ENCODE measurements at places on chromosomes 3 and 15.
A peak's percentile ranks its signal among the peaks of the same experiment; 100 is the strongest.

- peak; percentile 90 for DNase-seq
Measured at GRCh38 chr15:39135989-39136388, 444.9 kb upstream of the THBS1 start.

DNA sequence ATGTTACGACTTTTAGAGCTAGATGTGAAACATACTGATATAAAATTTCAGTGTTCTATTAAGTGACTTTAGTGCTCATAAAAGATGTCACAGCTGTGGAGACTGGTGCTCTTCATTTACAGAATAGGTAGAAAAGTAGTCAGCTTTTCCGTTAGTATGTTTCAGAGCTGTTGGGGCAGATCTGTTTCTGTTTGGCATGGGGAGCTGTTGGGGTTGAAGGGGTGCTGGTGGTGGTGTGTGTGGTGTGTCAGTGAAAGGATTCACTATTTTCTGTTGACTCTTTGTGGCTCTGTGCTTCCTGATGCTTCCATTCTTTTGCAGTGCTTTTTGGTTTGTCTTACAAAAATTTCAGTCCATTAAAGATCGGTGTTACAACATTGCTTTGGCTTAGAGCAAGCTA, 3.2 kb downstream of the UBE2E2 start:
- DNase-seq = no peak

GRCh38 chr15:36364377-36364776, 215.0 kb upstream of the CDIN1 start:
- DNase-seq = no peak

GRCh38 chr3:52039846-52040245, 16.5 kb downstream of the DUSP7 start:
- DNase-seq = peak; percentile 29

DNA sequence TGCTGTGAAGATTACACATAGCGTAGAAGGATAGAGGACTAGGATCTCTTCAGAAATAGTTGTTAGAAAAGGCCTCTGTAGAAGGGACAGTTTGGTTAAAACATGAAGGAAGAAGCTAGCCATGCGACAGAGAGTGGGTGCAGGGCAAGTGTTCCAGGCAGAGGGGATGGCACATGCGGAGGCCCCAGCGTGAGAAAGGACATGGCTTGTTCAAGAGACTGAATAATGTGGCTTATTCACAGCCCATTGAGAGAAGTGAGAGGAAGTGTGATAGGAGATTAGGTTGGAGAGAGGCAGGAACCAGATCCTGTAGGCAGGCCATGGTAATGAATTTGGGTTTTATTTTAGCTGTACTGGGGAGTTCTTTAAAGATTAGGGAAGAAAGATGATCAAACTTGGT, 56.4 kb downstream of the NEO1 start:
- DNase-seq = no peak

GRCh38 chr3:51559411-51559888, 20.9 kb downstream of the RAD54L2 start:
- DNase-seq = peak; percentile 82

GRCh38 chr3:196792771-196793170, 53.1 kb downstream of the PAK2 start:
- DNase-seq = peak; percentile 41

- no peak for DNase-seq
Measured at GRCh38 chr3:122553171-122553570, 10.9 kb downstream of the PARP9 start.

DNA sequence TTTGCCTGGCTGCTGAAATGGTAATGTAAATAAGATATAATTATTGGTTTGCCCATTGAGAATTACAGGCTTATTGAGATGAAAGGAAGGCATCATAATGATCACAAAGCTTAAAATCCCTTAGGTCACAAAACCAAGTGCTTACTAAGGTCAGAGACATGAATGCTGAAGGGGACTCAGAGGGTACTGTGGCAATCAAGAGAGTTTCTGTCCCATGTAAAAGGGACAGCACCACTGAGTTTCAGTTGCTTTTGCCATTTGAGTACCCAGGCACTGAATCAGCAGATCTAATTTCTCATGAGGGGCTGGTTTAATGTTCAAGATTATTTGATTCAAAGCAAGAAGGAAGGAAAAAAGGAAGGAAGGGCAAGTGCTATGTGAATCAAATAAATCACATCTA, 127.0 kb downstream of the PLOD2 start:
- no peak for DNase-seq

GRCh38 chr3:113287111-113287802, 75.9 kb downstream of the BOC start:
- peak; percentile 77 for DNase-seq

DNA sequence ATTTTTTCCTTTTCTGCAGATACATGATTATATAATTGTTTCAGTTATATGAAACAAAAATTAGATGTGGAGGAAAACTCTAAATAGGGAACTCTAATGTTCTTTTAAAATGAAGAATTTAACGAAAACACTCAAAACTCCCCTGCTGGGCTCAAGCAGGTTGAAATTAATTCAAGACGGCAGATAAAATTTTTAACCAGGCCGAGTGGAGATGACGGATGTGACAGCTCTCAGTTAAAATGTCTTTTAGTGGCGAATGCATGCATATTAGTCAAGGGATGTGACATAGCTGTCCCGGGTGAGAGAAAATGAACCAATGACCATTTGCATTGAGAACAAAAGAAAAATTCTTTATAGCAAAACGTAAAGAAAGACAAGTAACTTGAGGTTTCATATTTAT, 110.1 kb downstream of the ROBO2 start:
- DNase-seq = no peak

GRCh38 chr3:43328653-43329052, 42.3 kb downstream of the SNRK start:
- DNase-seq = no peak

GRCh38 chr3:81336470-81336869, 425.0 kb downstream of the GBE1 start:
- DNase-seq = no peak

GRCh38 chr3:38008971-38009580, 18.5 kb downstream of the VILL start:
- no peak for DNase-seq

- peak; percentile 7 for DNase-seq
Measured at GRCh38 chr15:50219820-50220219, 37.8 kb downstream of the SLC27A2 start.

- DNase-seq = peak; percentile 60
Measured at GRCh38 chr3:194573680-194574437, 59.4 kb downstream of the TMEM44 start.

- DNase-seq = no peak
Measured at GRCh38 chr3:175940881-175941280, 1081.7 kb downstream of the NAALADL2 start.

DNA sequence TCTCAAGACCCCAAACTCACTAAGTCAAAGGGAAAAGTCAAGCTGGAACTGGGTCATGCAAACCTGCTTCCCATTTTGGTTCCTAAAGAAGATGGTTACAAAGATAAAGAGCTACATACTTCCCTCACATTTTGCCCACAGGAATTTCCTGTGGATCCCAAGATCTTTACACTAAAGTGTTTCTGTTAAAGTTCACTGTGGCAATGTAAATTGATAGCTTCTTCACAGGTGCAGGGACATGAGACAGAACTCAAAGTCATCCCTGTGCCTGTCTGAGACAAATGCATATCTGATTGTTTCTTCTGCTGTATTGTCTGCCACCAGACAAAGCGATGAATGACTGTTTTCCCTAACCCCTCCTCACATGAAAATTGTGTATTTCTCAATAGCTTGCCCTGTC, 567.8 kb downstream of the ZIC1 start:
- no peak for DNase-seq

DNA sequence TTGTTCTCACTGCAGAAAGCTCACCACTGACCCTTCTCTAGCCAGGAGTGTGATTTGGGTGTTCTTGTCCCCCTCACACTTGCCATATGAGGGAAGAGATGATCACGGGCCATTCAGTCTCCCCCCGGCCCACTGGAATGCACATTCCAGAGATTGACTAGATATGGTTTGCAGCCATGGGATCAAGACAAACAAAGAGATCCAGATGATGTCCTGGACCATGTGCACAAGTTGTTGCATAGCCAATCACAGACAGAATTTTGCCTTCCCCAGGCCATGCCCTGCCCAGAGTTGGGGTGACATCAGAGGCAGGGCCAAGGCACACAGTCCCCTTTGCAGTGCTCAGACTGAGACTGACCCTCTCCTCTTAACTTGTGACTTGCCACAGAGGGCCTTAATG, 14.8 kb downstream of the MUC13 start:
- no peak for DNase-seq

Measured in fibroblast of gingiva (primary cell).